ENCODE measurements at places on chromosomes 1 and 21.

GRCh38 chr1:64505944-64506655, 36.2 kb downstream of the CACHD1 start:
- DNase-seq: peak; percentile 5
- peak overlapping the region; percentile 83 for H3K27ac ChIP-seq
- peak overlapping the region; percentile 89 for H3K4me3 ChIP-seq
- peaks cover 12% of the 10 kb centered on the region for H3K4me1 ChIP-seq
- H3K36me3 ChIP-seq: no peaks in the 10 kb centered on the region

DNA sequence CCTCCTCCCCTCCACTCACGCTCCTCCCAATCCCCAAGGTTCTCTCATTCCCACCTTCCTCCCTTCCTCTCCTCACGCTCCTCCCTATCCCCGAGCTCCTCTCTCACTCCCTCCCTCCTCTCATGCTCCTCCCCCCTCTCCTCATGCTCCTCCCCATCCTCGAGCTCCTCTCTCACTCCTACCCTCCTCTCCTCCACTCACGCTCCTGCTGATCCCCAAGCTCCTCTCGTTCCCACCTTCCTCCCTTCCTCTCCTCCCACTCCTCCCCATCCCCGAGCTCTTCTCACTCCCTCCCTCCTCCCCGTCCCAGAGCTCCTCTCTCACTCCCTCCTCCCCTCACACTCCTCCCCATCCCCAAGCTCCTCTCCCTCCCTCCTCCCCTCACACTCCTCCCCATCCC, 31.4 kb downstream of the PGBD5 start:
- H3K36me3 ChIP-seq: no peaks in the 10 kb centered on the region
- no peak for DNase-seq
- H3K4me3 ChIP-seq: no peak overlapping the region
- no peak overlapping the region for H3K27ac ChIP-seq
- no peaks in the 10 kb centered on the region for H3K4me1 ChIP-seq

- peaks cover 33% of the 10 kb centered on the region for H3K27me3 ChIP-seq
- H3K27ac ChIP-seq: peak overlapping the region; percentile 93
- H3K36me3 ChIP-seq: peaks cover 20% of the 10 kb centered on the region
- peak; percentile 51 for DNase-seq
- H3K4me1 ChIP-seq: peaks cover 42% of the 10 kb centered on the region
These were observed 14.0 kb upstream of the DISC1 start for GRCh38 chr1:231612393-231613089.

- no peaks in the 10 kb centered on the region for H3K4me1 ChIP-seq
- no peak for DNase-seq
- no peak overlapping the region for H3K4me3 ChIP-seq
- no peaks in the 10 kb centered on the region for H3K36me3 ChIP-seq
- H3K27me3 ChIP-seq: peaks cover 8% of the 10 kb centered on the region
These were observed 5.5 kb downstream of the ZBTB18 start for GRCh38 chr1:244056577-244056976.

GRCh38 chr1:109631513-109632505, 12.2 kb downstream of the AMPD2 start:
- H3K4me3 ChIP-seq: no peak overlapping the region
- no peaks in the 10 kb centered on the region for H3K27me3 ChIP-seq
- H3K36me3 ChIP-seq: peaks cover 36% of the 10 kb centered on the region
- H3K4me1 ChIP-seq: peaks cover 7% of the 10 kb centered on the region
- no peak overlapping the region for H3K27ac ChIP-seq

DNA sequence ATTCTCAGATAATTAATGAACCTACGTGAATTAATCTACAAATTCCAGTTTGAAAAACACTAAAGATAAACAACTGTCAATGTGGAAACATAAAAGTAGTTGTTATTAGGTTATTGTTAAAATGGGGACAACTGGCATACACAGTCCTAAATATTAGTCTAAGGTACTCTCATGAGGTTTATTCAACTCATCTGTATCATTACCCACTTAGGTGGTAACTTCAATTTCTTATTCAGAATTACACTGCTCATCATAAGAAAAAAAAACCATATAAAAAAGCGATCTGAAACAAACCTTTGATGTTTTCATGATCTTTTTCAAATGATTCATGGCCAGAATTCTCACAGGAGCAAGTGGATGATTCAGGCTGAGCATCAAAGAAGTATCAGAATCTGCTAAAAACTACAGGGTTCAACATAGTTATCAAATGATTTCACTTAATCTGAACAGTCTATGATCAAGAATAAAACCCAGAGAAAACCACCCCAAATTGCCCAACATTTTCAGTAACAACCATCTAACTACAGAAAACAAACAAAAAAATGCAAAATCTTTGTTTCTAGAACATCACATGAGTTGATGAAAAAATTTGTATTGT, 13.7 kb downstream of the HEATR1 start:
- H3K36me3 ChIP-seq: peaks cover 46% of the 10 kb centered on the region
- no peaks in the 10 kb centered on the region for H3K27me3 ChIP-seq
- DNase-seq: no peak
- H3K4me3 ChIP-seq: no peak overlapping the region

- peaks cover 30% of the 10 kb centered on the region for H3K36me3 ChIP-seq
- H3K4me3 ChIP-seq: peak overlapping the region; percentile 83
- H3K27ac ChIP-seq: peak overlapping the region; percentile 87
- H3K4me1 ChIP-seq: peaks cover 66% of the 10 kb centered on the region
- DNase-seq: no peak
These were observed 148.6 kb upstream of the KRTAP19-8 start for GRCh38 chr21:31186916-31187315.

GRCh38 chr1:60942291-60942690, 140.1 kb upstream of the NFIA start:
- no peak overlapping the region for H3K4me3 ChIP-seq
- no peaks in the 10 kb centered on the region for H3K36me3 ChIP-seq
- H3K4me1 ChIP-seq: no peaks in the 10 kb centered on the region
- no peak for DNase-seq
- peaks cover 3% of the 10 kb centered on the region for H3K27me3 ChIP-seq

- DNase-seq: no peak
- no peak overlapping the region for H3K27ac ChIP-seq
- no peaks in the 10 kb centered on the region for H3K36me3 ChIP-seq
- no peak overlapping the region for H3K4me3 ChIP-seq
- H3K4me1 ChIP-seq: peaks cover 2% of the 10 kb centered on the region
- H3K27me3 ChIP-seq: peaks cover 30% of the 10 kb centered on the region
These were observed 80.3 kb downstream of the TENT5C start for GRCh38 chr1:117685936-117686806.

- H3K27me3 ChIP-seq: no peaks in the 10 kb centered on the region
- H3K4me1 ChIP-seq: peaks cover 19% of the 10 kb centered on the region
- H3K27ac ChIP-seq: no peak overlapping the region
- H3K36me3 ChIP-seq: no peaks in the 10 kb centered on the region
These were observed 40.1 kb downstream of the RSPH1 start for GRCh38 chr21:42455754-42456440.

- DNase-seq: no peak
- H3K27ac ChIP-seq: no peak overlapping the region
- peaks cover 14% of the 10 kb centered on the region for H3K4me1 ChIP-seq
- peaks cover 2% of the 10 kb centered on the region for H3K36me3 ChIP-seq
- no peak overlapping the region for H3K4me3 ChIP-seq
- H3K27me3 ChIP-seq: peaks cover 2% of the 10 kb centered on the region
These were observed 40.1 kb upstream of the PTGFRN start for GRCh38 chr1:116869611-116870010.

- H3K27ac ChIP-seq: no peak overlapping the region
- DNase-seq: no peak
- peaks cover 11% of the 10 kb centered on the region for H3K4me1 ChIP-seq
These were observed 335.7 kb upstream of the SNX7 start for GRCh38 chr1:98325646-98326440.

- no peaks in the 10 kb centered on the region for H3K4me1 ChIP-seq
- H3K27ac ChIP-seq: no peak overlapping the region
- H3K36me3 ChIP-seq: no peaks in the 10 kb centered on the region
- no peak overlapping the region for H3K4me3 ChIP-seq
These were observed 824.8 kb downstream of the ADGRL2 start for GRCh38 chr1:82625537-82625936.

DNA sequence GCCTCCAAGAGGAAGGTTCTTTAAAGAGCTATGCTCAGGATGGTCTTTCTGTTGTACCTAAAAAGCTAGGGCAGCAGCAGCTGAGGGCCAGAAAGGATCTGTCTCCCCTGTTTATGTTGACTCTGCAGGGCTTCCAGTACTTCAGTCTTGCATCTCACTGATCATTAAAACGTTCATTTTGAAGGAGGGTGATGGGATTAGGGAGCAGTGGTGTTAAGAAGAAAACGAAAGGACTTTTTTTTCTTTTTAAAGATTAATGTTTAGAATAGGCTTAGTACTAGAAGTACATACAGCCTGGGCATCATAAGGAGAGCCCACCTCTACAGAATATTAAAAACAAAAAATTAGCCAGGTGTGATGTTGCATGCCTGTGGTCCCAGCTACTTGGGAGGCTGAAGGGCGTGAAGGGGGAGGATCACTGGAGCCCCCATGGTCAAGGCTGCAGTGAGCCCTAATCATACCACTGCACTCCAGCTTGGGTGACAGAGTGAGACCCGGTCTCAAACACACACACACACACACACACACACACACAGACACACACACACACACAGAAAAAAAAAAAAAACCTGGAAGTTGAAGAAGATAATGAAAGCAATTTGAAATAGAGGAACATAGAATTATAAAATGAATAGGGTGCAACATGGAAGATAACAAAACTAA, 2.9 kb downstream of the CR1L start:
- no peak overlapping the region for H3K4me3 ChIP-seq
- H3K4me1 ChIP-seq: peaks cover 7% of the 10 kb centered on the region
- H3K36me3 ChIP-seq: no peaks in the 10 kb centered on the region
- peaks cover 48% of the 10 kb centered on the region for H3K27me3 ChIP-seq
- no peak for DNase-seq

GRCh38 chr1:153631047-153632022, 2.5 kb upstream of the CHTOP start:
- H3K27ac ChIP-seq: peak overlapping the region; percentile 29
- peaks cover 9% of the 10 kb centered on the region for H3K36me3 ChIP-seq
- DNase-seq: no peak
- H3K4me3 ChIP-seq: no peak overlapping the region

- no peaks in the 10 kb centered on the region for H3K4me1 ChIP-seq
- H3K27me3 ChIP-seq: peaks cover 4% of the 10 kb centered on the region
- DNase-seq: no peak
- H3K36me3 ChIP-seq: no peaks in the 10 kb centered on the region
These were observed 28.2 kb downstream of the CNN3 start for GRCh38 chr1:94898491-94899385.

DNA sequence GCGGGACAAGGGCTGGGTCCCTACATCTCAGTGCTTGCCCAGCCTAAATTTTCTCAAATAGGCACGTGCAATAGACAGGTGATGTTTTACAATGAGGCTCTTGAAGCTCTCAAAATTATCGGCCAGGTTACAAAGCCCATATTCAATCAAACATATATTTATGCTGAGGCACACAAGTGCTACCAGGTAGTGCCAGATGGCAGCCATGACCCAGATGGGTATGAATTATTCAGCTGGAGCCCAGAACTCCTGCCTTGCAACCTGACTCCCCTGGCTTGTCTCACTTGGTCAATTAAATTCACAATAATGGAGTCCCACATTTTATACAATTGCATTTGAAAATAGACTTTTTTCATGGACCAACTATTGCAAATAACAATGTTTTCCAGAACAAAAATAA, 12.3 kb upstream of the ADAM30 start:
- no peak for DNase-seq
- no peaks in the 10 kb centered on the region for H3K4me1 ChIP-seq
- peaks cover 7% of the 10 kb centered on the region for H3K36me3 ChIP-seq
- no peak overlapping the region for H3K4me3 ChIP-seq

- peaks cover 1% of the 10 kb centered on the region for H3K4me1 ChIP-seq
- no peaks in the 10 kb centered on the region for H3K36me3 ChIP-seq
- no peak overlapping the region for H3K27ac ChIP-seq
- DNase-seq: no peak
- H3K27me3 ChIP-seq: peaks cover 30% of the 10 kb centered on the region
- peak overlapping the region; percentile 4 for H3K4me3 ChIP-seq
These were observed 2.2 kb downstream of the CAMK1G start for GRCh38 chr1:209585672-209586071.

DNA sequence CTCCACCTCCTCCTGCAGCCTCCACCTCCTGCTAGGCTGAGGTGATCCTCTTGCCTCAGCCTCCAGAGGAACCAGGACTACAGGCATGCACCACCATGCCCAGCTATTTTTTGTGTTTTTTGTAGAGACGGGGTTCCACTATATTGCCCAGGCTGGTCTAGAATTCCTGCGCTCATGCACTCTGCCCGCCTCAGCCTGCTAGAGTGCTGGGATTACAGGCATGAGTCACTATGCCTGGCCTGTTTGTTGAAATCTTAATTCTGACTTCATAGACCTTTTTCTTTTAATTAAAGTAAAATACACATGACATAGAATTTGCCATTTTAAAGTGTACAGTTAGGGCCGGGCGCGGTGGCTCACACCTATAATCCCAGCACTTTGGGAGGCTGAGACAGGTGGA, 42.7 kb downstream of the FAAP20 start:
- H3K27ac ChIP-seq: no peak overlapping the region
- no peaks in the 10 kb centered on the region for H3K36me3 ChIP-seq
- no peaks in the 10 kb centered on the region for H3K4me1 ChIP-seq
- no peaks in the 10 kb centered on the region for H3K27me3 ChIP-seq

DNA sequence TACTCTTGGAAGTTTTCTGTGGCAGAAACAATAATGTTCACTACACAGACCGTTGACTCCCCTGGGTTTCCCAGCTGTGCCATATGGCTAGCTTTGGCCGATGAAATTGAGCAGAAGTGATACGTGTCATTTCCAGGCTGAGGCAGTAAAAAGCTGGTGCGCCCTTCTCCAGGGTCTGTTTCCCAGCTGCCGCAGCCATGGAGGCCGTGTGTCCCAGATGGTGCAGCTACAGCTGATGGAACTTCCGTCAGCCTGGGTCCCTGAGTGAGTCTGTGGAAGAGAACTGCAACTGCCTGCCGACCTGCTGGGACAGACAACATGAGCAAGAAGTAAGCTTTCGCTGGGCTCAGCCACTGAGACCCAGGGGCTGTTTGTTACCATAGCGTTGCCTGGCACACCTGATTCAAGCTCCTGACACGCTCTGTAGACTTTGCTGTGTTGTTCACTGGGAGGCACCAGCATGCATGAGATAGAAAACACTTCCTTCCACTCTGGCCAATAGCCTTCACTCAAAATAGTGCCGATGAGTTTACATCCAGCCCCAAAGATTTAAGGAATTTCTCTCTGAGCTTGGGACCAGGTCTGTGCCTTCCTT, 116.3 kb upstream of the SLC25A33 start:
- peaks cover 42% of the 10 kb centered on the region for H3K27me3 ChIP-seq
- no peak for DNase-seq
- no peak overlapping the region for H3K27ac ChIP-seq
- no peaks in the 10 kb centered on the region for H3K36me3 ChIP-seq
- H3K4me1 ChIP-seq: peaks cover 39% of the 10 kb centered on the region

DNA sequence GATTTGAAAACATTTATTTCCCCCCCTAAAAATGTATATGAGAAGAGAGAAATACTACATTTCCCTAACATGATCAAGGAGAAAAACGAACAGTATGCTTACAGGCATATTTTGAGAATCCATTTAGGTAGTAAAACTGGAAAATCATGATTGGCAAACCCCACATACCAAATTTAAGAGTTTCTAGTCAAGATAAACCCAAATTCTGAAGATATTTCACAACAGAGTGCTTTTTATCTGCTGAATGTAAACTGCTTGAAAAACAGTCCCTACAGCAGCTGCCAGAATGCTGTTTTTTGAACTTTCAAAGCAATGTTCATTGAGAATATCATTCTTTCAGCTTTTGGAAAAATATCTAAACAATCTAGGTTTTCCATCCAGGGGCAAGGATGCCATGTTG, 31.0 kb downstream of the ASH1L start:
- H3K4me3 ChIP-seq: no peak overlapping the region
- H3K27ac ChIP-seq: no peak overlapping the region
- H3K36me3 ChIP-seq: peaks cover 18% of the 10 kb centered on the region
- H3K27me3 ChIP-seq: no peaks in the 10 kb centered on the region
- peaks cover 23% of the 10 kb centered on the region for H3K4me1 ChIP-seq

GRCh38 chr1:24149866-24150233, 6.9 kb upstream of the IL22RA1 start:
- H3K4me1 ChIP-seq: peaks cover 15% of the 10 kb centered on the region
- no peak overlapping the region for H3K27ac ChIP-seq
- no peak overlapping the region for H3K4me3 ChIP-seq
- peaks cover 17% of the 10 kb centered on the region for H3K27me3 ChIP-seq
- peak; percentile 42 for DNase-seq
